Stimulated activated CD8-positive, alpha-beta memory T cell treated with anti-CD3 and anti-CD28 coated beads, Interleukin-7, amount 100 ng/mL, for 24 hours (primary cell): ENCODE measurements at places on chromosomes 4 and X.

DNA sequence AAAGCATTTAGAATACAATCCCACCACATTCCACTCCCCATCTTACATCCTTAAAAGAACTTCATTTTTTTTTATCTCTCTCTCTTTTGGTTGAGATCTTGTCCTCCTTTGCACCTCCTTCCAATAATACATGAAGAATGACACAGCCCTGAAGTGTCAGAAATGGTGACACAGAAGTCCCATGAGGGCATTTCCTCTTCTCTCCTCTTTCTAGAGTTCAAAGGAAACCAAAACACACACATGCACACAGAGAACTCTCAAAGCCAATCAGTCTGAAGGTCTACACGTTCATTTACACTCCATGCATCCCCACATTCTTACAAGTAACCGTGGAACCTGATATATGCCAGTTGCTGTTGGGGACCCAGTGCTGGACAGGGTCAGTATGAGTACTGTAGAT lies 450.7 kb downstream of the HNRNPD start:
- no peak for DNase-seq

GRCh38 chrX:397575-397974 lies 10.9 kb upstream of the PPP2R3B start:
- no peak for DNase-seq

DNA sequence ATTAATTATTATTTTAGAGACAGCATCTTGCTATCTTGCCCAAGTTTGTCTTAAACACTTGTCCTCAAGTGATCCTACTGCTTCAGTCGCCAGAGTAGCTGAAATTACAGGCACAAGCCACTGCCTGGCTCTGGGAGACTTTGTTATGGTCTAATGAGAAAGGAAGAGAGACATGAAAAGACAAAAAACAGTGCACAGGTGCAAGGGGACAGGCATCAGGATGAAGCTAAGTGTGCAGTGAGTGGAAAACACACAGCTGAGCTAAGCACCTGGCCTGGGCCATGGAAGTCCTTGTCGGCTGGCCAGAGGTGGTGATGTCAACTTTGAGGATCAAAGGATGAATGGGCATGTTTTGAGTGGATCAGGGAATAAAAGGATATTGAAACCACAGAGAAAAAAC lies 102.7 kb downstream of the HS3ST1 start:
- no peak for DNase-seq

GRCh38 chr4:158998624-158999023 lies 104.3 kb upstream of the RAPGEF2 start:
- no peak for DNase-seq

DNA sequence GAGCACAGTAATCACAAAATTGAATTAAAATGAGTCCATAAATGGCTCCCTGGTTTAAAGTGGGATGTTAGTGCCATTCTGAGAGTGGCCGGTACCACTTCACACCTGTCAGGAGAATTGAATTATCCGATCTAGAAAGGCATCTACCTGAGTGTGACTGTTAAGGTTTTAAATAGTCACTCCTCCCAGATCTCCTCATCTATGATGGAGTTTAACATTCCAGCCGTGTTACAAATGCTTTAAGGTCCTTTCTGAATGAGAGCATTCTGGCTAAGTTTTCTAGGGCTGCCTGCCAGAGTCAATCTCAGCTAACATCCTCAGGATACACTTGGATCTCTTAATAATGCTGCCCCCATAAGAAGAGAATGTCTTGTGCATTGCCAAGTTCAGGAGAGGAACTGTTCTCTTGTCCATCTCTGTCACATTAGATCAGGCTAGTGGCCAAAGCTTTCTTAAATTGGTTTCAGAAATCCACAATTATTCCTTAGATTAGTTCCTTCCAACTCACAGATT lies 231.1 kb downstream of the SLC39A8 start:
- no peak for DNase-seq

- no peak for DNase-seq
Observed at GRCh38 chrX:21158678-21159077, 215.5 kb upstream of the CNKSR2 start.

DNA sequence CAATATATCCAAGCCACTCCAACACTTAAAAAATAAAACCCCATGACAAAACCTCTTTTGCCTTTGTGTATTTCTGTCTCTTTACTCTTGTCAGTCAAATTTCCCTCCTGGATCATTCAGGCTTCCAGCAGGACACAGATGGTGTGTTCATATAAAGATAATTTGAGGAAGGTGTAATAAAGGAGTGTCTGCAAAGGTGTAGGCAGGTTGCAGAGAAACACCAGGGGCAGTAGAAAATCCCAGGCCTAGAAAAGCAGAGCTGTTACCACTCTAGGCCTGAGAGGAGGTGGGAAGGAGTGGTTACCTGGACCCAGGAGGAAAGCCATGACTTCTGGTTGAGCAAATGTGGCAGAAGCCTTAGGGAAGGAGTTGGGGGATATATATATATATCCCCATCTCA lies 28.8 kb downstream of the CHRNA9 start:
- no peak for DNase-seq
